Activated T-cell treated with anti-CD3 and anti-CD28 coated beads, Interleukin-2, amount 50 U/mL, for 72 hours (primary cell): ENCODE measurements at places on chromosomes 3 and 15. TPM values are rescaled to one million over a fixed set of nuclear protein-coding genes. Genes with fewer than 3 reads are reported as not detected.

Gene FANCD2OS
- total RNA-seq = not detected

Gene FBXW12
- total RNA-seq = not detected

Gene EXD1
- total RNA-seq = not detected

Gene DET1
- total RNA-seq = 3.4 TPM

Gene TEX264
- total RNA-seq = 48.0 TPM

Gene GRK7
- not detected for total RNA-seq

Gene MIX23
- total RNA-seq = 133 TPM

Gene WNT5A
- 1.8 TPM for total RNA-seq

Gene TNFSF10
- 44.0 TPM for total RNA-seq

Gene CADPS
- total RNA-seq = not detected

DNA sequence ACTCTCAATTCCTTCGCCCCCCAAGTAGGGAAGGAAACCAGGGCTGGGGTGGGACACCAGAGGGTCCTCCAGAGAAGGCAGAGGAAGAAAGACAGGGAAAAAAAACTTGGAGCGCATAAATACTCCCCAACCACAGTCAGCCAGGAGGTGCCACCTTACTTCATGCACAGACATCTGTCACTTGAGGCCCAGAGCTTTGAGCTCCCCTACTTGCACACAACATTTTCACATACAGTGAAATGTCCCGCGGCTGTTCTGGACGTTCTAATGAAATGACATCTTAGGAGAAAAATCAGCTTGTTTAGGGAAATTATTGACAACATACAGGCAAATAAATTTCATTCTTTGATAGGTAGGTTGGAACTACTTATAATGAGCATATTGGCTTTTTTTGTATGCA is 113.0 kb downstream of the LIPC start:
- DNase-seq = no peak

GRCh38 chr3:46856576-46857471 is 6.4 kb downstream of the MYL3 start:
- DNase-seq = no peak

GRCh38 chr3:32430900-32431299 is 39.2 kb downstream of the CMTM7 start:
- DNase-seq = no peak

GRCh38 chr15:79978655-79979514 is 7.9 kb upstream of the BCL2A1 start:
- DNase-seq = peak; percentile 18

GRCh38 chr3:69182588-69183316 is 60.4 kb upstream of the LMOD3 start:
- DNase-seq = no peak

DNA sequence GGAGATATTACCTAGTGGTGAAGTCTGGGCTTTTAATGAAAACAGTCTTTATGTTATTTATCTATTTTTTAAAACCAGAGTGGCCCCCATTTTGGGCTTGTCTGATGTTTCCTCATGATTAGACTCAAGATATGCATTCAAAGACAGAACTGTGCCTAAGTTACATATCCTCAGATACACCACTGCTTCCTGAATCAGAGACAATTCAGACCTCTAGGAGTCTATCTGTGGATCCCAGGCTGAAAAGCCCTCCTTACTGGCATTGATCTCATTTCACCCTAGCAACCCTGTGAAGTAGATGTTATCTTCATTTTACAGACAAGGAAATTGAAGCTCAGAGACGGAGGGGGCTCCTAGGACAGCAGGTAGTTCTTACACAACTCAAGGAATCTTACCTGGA is 16.8 kb upstream of the TGM5 start:
- DNase-seq = no peak

GRCh38 chr3:192913540-192913939 is 4.1 kb downstream of the MB21D2 start:
- no peak for DNase-seq

DNA sequence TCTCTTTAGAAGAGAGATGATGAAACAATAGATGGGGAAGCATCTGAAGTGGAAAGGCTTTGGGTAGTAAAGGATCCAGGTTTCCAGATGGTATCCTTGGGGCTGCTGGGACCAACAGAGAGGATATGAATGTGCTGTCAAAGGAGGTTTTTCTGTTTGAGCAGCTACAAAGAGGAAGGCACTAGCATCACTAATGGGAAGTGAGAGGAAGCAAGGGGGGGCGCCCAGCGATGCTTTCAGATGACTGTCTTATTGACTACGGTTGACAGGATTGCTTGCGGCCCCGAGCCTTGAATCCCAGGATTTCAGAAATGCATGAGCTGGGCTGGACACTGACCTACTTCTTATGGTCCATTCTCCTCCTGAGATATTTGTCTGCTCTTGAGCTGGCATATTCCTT is 103.8 kb upstream of the GALNT15 start:
- DNase-seq = no peak

DNA sequence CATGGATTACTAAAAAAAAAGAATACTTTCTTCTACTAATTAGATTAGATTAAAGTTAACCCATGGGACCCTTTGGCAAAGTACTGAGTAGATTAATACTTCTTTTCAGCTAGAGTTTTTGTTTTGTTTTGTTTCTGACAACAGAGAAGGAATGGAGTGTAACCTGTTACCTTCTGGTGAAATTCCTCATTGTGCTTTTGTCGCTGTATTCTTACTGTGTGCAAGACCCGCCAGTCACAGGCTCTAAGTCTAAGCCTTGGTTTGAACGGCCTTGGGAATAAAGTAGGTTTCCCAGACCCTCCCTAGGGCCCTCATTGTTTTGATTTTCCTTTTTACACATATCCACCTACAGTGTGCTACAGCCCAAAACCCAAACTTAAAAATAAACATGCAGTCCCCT is 171.1 kb upstream of the IL12A start:
- DNase-seq = no peak

DNA sequence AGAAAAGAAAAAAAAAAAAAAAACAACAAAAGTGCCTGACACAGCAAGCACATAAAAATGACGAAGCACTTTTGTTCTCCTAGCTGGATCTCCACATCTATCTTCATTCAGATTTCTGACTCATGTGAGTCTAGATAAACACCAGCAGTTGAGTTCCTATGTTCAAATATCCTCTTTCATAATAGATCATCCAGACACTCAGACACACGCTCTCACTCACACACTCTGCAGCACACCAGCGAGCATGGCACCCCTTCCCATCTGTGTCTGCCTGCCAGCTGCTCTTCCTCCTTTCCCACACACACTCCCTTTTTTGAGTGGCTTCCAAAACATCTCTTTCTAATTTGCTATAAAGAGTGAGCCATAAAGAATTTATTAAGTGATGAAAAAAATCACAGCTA is 19.8 kb upstream of the CELF6 start:
- no peak for DNase-seq

- DNase-seq = no peak
Observed at GRCh38 chr3:120928991-120929390, 21.0 kb downstream of the STXBP5L start.

- no peak for DNase-seq
Observed at GRCh38 chr3:121508389-121508788, 37.4 kb downstream of the POLQ start.

DNA sequence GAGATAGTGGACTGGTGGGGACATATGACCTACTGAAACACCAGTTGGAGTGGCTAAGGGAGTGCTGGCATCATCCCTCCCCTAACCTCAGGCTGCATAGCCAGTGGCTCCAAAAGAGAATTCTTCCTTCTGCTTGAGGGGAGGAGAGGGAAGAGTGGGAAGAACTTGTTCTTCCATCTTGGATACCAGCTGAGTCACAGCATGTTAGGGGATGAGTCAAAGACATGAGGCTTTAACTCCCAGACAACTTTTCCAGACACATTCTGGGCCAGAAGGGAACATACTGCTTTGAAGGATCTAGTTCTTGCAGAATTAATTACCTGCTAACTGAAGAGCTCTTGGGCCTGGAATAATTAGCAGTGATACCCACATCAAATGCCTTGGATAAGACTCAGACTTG is 36.8 kb upstream of the PEX5L start:
- no peak for DNase-seq

GRCh38 chr15:40314723-40315276 is 7.1 kb upstream of the PLCB2 start:
- no peak for DNase-seq

DNA sequence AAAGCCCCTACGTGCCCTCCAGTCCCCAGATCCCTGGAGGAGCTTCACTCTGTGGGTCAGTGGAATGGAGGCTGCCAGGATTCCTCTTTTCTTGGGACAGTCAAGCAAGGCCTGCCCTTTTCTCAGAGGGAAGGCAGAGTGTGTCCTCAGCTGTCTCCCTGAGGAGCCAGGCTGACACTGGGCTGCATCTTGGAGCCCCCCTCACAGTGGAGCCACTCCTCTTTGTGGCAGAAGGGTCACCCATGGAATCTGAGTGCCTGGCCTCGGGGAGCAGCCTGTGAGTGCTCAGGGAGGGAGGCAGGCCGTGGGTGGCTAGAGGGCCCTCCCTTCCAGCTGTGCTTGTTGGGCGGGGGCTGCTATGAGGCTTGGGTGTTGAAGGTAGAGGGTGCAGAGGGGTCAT is 41.2 kb downstream of the BOC start:
- DNase-seq = no peak

- no peak for DNase-seq
Observed at GRCh38 chr3:168803536-168803935, 707.8 kb upstream of the GOLIM4 start.
